ENCODE measurements at places on chromosomes 12 and 14. TPM values are rescaled to one million over a fixed set of nuclear protein-coding genes. Genes with fewer than 3 reads are reported as not detected.

The SPIC gene
- not detected for total RNA-seq

The TARBP2 gene
- total RNA-seq = 35.2 TPM

The AMIGO2 gene
- 33.6 TPM for total RNA-seq

The LRCOL1 gene
- total RNA-seq = not detected

The GALNT16 gene
- total RNA-seq = 1.0 TPM

The ABCC9 gene
- total RNA-seq = 1.6 TPM

The SYCP3 gene
- total RNA-seq = not detected

The NANOG gene
- total RNA-seq = not detected

The KCNMB4 gene
- total RNA-seq = 1.4 TPM

The OAS2 gene
- total RNA-seq = not detected

The CCNT1 gene
- total RNA-seq = 20.1 TPM

The PTCSC3 gene
- not detected for total RNA-seq

The IFNG gene
- not detected for total RNA-seq

The E2F7 gene
- 10.3 TPM for total RNA-seq

The KRT78 gene
- not detected for total RNA-seq

The CFAP54 gene
- total RNA-seq = 2.6 TPM

The TMTC1 gene
- total RNA-seq = 30.9 TPM

The KLRC4 gene
- total RNA-seq = not detected

The CINP gene
- total RNA-seq = 41.1 TPM

The RTL1 gene
- not detected for total RNA-seq

The HNRNPC gene
- 692 TPM for total RNA-seq

The GARIN6 gene
- total RNA-seq = not detected

The P3H3 gene
- 72.0 TPM for total RNA-seq

The AICDA gene
- not detected for total RNA-seq

Measured in epithelial cell of alveolus of lung (primary cell).